Cerebellum (tissue), 4 donors: ENCODE measurements at places on chromosomes 12 and 14.
A peak's percentile ranks its signal among the peaks of the same experiment; 100 is the strongest.

- DNase-seq, result peak; percentile 54
Measured at GRCh38 chr12:3496957-3497356, 6.0 kb downstream of the PRMT8 start.

DNA sequence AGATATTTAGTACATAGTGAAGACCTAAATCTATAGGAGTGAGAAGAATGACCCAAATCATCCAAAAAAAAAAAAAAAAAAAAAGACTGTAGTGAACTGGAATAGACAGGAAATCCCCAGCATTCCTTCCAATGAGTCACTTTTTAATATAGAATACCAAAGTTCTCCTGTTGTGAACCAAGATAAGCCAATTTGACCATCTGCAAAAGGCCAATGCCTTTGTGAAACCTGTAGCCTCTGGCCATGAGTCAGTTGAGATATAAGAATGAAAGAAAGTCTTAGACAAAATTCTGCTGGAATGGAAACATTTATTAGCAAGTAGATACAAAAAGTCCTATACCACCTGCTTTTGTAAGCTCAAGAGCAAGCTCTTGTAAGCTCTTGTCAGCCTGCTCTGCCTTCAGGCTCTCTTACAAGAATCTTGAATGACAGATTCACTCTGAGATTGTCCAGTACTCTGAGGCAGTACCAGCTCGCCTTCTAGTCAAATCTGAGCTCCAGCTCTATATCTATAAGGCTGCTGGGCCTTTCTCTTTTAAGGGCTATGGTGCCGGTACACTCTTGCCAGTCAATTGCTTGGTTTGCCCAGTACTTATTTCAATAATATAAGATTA is 243.0 kb upstream of the TMTC1 start:
- no peak for DNase-seq

GRCh38 chr14:74840603-74841030 is 35.3 kb downstream of the PROX2 start:
- DNase-seq, result no peak

DNA sequence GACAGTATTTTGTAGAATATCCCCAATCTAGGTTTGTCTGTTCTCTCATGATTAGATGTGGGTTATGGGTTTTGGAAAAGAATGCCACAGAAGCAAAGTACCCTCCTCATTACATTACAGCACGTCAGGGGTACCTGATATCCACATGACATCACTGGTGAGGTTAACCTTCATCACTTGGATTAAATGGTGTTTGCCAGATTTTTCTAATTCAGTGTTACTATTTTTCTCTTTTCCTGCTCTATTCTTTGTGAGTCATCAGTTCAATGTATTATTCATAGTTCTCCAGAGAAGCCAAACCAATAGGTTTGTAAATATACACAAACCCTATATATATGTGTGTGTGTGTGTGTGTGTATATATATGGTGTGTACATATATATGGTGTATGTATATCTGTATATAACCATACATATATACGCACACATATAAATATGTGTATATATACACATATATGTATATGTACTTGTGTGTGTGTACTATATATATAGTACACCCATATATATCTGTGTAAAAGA is 131.4 kb downstream of the LMNTD1 start:
- DNase-seq, result no peak

DNA sequence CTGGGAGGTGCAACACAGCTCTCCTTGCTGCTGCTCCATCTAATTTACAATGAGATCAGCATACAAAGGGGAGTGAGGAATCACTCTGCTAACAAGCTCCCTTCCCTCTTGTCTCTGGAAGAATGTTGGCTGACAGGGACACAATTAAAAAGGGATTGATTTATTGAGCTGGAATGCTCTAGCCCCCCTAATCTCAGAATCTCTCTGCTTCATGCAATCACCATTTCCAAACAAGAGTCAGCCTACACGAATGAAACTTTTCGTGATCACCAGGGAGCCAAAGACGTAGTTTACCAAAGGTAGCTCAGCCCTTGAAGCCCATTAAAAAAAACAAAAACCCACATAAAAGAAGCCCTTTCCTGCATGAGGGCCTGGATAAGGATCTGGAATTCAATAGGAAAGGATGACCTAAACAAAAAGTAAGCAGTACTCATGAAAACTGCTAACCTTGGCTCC is 223.8 kb downstream of the C12orf75 start:
- DNase-seq, result no peak
